ENCODE measurements at places on chromosomes 12 and 14.

DNA sequence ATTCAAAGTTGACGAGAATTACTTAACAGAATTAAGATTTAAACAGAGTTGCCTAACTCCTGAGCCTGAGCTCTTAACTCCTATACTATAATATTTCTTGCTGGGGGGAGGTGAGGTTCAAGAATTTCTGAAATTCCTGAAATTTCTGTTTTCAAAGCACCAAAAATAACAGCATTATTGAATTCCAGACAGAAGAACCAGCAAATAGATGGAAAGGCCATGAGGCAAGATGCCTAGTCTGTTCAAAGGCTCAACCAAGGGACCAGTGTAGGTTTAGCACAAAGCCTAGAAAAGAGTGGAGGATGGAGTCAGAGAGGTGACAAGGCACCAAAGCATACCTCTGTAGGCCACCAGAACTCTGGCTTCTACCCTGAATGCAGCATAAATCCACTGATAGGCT lies 76.4 kb downstream of the PPP1R12A start:
- no peak for DNase-seq

- no peak for DNase-seq
These were observed 85.6 kb downstream of the CCDC92 start for GRCh38 chr12:123886931-123887582.

DNA sequence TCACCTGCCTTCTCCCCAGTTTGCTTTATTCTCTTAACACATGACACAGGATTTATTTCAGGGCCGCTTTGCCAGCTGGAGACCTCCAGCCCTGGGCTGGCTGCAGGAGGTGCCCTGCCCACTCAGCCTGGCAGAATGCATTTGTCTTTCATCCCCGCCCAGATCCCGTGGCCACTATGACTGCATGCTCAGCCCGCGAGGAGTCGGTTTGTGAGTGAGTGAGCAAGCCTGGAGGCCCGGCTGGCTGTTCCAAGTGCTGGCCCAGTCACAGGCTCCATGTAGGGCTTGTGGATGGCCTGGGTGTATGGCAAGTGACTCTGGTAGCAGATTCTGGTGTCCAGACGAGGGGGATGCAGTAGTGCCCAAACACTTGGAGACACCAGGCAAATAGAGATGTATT lies 2.1 kb downstream of the TDP1 start:
- no peak for DNase-seq

GRCh38 chr14:52267501-52268278 lies at the start of gene PTGDR:
PTGDR (plus strand) TSS chr14:52267698; CDS start chr14:52267815, 117 bp downstream.
- DNase-seq, result no peak

DNA sequence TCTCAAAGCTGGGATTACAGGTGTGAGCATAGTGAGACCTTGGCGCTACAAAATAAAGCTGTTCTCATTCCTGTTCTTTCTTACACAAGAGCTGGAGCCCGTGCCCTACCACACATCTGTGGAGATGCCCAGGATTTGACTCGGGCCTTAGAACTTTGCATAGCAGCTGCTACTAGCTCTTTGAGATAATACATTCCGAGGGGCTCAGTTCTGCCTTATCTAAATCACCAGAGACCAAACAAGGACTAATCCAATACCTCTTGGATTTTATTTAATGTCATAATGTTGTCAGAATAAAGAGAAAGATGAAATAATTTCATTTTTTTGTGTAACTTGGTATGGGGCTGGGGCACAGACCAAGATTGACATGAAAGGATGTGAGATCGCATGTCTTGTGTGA lies 7.6 kb downstream of the PNP start:
- DNase-seq, result no peak

- DNase-seq, result no peak
These were observed 17.6 kb downstream of the MMAB start for GRCh38 chr12:109555431-109556315.

DNA sequence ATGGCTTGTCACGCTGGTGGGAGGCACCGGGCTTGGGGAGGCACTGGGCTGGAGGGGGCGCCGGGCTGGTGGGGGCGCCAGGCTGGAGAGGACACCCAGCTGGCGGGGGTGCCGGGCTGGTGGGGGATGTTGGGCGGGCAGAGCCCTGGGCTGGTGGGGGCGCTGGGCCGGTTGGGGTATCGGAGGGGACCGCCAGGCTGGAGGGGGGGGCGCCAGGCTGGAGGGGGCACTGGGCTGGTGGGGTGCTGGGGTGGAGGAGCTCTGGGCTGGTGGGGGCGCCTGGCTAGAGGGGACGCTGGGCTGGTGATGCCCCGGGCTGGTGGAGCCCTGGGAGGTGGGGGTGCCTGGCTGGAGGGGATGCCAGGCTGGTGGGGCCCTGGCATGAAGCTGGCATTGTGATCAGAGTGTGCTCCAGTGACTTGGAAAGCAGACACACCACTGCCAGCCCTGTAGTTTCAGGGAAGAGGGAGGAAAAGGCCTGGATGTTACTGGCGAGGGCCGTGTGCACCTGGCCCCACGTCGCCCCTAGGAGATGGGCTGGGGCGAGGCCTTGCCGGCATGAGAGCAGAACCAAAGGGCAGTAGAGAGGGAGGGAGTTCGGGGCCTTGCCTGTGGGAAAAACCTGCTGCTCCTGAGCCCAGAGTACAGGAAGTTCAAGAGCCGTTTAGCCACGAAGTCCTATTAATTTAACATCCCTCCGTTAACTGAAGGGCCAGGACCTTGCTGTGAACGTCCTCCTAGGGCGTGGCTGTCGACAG lies 13.1 kb downstream of the TEDC1 start:
- DNase-seq, result no peak

GRCh38 chr12:100026241-100026640 lies 41.5 kb upstream of the ANKS1B start:
- no peak for DNase-seq

- no peak for DNase-seq
These were observed 579.4 kb downstream of the ALG10 start for GRCh38 chr12:34601689-34602088.
